B cell (primary cell): ENCODE measurements at places on chromosomes 13 and 19.
A peak's percentile ranks its signal among the peaks of the same experiment; 100 is the strongest.

DNA sequence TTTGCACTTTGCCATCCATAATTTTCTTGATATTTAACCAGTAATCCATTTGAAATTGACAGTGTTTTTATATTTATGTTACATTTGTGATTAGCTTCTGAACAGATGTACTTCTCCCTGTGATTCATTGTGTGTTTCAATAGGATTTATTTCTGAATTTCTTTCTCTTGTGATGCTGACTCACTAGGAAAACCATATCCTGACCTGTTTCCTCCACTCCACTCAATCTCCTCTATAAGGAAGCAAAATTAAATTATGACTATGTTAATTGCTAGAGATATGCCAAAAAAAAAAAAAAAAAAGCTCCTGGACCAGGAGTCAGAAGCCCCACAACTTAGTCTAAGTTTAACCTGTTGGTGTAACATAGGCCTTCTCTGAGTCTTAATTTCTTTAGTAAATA is 614.6 kb upstream of the SPRY2 start:
- no peak for DNase-seq

GRCh38 chr19:4414800-4415321 is 12.4 kb downstream of the CHAF1A start:
- no peak for DNase-seq

DNA sequence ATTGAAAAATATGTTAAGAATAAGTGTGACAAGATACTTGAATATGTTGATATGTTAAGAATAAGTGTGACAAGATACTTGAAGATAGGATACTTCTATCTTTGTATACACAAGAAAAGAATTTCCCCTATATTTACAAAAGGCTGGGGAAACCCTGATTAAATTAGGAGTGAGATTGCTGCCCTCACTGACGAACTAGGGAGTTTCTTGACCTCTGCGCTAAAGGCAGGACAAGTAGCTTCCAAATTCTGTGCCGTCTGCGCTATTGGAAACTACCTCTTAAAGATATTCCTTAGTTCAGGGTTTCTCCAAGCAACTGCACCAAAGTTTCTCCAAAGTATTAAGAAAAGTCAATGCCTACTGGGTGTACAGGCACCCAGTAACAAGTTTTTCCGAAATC is 730 bp downstream of the ZNF260 start:
- peak; percentile 26 for DNase-seq

GRCh38 chr19:49515767-49516166 is 3.3 kb downstream of the FCGRT start:
- no peak for DNase-seq

- no peak for DNase-seq
These were observed 6.7 kb upstream of the MADCAM1 start for GRCh38 chr19:489418-490196.

GRCh38 chr19:49403404-49404187 is 15.5 kb downstream of the KASH5 start:
- peak; percentile 73 for DNase-seq

- DNase-seq: no peak
These were observed 859 bp downstream of the ZNF433 start for GRCh38 chr19:12034620-12035019.

DNA sequence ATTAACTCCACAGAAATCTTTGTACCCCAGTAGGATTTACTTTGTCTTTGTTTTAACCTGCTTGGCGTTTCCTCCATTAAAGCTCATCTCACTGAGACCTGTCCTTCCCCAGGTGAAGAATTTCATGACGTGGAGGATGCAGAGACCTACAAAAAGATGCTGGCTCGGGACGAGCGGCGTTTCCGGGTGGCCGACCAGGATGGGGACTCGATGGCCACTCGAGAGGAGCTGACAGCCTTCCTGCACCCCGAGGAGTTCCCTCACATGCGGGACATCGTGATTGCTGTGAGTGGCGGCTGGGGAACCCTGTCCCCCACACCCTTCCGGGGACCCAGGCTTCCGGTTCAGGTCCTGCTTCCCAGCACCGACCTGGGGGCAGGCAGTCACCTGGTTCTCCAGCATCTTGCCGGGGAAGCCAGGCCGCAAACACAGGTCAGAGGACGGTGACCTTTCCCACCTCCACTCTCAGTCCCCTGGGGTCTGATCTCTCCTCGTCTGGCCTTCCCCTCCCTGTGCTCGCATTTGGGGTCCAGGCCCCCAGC is 9.2 kb downstream of the RCN3 start:
- DNase-seq: peak; percentile 16

GRCh38 chr19:14432791-14433553 is at the start of gene PKN1:
PKN1 (plus strand) TSS chr19:14433306; CDS start chr19:14433522, 216 bp downstream.
- DNase-seq: peak; percentile 73

- DNase-seq: no peak
These were observed 66.7 kb downstream of the CDADC1 start for GRCh38 chr13:49314344-49314882.

DNA sequence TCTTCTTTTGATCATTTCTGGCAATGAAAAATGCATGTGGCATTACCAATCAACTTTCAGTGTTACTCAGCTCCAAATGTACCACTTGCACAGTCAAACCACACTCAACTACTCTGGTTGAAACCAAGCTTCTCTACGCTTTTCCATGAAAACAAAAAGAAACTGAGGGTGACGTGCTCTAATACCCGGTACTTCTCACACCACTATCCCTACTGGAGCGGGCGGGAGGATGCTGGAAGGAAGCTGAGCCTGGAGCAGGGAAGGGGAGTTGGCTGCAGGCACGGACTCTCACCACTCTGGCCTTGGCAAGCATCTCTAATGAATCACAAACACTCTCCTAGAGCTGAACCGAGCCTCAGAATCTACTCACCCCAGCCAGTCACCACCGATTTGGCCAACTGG is 48.2 kb downstream of the STK24 start:
- DNase-seq: no peak

DNA sequence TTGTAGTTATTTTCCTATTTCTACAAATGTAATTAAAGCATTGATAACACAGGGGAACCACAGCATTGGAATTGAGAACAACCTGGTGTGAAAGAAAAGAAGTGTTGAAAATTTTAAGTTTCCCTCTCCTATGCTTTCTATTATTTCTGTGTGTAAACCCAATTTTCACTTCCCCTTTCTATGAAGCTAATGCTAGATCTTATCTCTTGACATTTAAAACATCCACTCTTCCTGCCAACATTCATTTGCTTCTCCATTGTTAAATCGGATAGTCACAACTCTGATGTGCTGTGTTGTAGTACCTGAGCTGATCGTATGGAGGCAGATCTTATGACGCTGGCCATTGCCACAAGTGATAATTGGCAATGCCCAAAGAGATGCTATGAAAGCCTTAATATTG is 203.0 kb downstream of the ITGBL1 start:
- peak; percentile 7 for DNase-seq

- DNase-seq: peak; percentile 44
These were observed 52.0 kb upstream of the ARGLU1 start for GRCh38 chr13:106619688-106620555.

DNA sequence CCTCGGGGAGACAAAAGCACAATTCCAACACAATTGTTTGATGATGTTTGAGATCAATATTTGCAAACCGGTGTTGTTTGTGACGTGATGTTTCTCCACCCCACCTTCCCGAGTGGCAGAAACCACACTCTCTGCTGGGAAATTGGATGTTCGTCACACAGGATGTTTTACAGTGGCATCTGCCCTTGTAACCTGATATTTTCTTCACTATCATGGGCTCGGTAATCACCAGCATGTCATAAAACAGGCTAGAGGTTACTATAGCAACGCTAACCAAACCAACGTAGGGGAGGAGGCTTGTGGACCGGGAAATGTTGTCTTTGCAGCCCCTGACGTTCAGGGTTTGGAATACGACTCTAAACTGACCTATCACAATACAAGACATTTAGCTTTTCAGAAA is 454.5 kb downstream of the IRS2 start:
- no peak for DNase-seq

- no peak for DNase-seq
These were observed 254.5 kb downstream of the FGF14 start for GRCh38 chr13:102147353-102147752.

DNA sequence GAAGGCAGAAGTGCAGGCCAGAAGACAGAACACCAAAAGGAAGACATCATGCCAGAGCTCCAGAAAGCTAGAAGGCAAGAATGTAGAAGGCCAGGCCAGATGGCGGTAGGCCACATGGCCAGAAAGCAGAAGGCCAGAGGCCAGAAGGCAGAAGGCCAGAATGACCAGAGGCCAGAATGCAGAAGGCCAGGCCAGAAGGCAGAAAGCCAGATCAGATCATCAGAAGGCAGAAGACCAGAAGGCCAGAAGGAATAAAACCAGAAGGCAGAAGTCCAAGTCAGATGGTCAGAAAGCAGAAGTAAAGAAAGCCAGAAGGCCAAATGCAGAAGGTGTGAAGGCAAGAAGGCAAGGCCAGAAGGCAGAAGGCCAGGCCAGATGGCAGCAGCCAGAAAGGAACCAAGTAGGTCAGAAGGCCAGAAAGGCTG is 185.0 kb downstream of the TUBA3C start:
- no peak for DNase-seq

DNA sequence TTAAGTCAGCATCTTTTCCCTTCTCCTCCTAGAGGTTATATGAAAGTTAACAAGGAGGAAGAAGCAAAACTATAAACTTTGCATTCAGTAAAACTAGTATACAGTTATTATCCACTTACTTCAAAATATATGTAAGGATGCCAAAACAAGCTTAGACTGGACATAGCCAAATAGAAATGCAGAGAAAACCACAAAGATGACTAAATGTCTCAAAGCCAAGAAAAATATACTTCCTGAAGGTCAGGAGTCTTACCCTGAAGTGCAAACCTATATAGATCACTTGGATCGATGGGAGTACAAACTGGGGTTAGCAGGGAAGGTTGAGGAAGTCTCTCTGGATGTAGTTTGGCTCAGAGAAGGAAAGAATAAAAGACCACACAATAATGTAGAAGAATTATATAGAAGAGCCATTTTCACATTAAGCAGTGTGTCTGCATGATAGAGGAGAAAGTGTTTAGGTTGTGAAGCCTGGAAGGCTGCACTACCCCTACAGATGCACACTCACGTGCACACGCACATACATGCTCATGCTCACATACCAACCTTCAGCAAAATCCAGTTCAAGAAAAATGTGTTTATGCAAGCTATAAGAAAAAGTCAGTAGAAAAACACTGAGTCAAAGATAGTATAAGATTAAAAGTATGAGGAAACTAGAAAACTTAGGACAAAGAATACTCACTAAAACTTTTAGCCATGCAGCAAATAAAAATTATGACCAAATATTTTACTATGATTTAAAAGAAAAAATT is 112.1 kb upstream of the RXFP2 start:
- DNase-seq: no peak

DNA sequence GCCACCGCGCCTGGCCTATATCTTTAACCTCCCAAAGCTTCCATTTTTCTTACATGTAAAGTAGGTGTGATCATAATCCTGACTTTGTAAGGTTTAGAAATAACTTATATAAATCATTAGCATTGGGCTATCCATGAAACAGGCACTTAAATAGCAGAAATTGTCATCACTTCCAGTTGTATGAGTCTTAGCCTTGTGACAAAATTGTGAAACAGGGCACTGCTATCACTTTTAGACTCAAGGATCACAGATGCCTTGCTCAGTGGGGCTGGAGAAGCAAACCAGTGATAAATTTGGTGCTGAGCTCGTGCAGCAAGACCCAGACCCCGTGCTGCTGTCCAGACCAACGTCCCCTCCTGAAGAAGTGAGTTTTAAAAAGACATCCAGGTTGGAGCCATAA is 209.7 kb downstream of the KATNAL1 start:
- no peak for DNase-seq

- DNase-seq: no peak
These were observed 1465.0 kb downstream of the EFNB2 start for GRCh38 chr13:105070452-105070851.

- no peak for DNase-seq
These were observed 16.9 kb upstream of the HTR2A start for GRCh38 chr13:46913757-46914156.

DNA sequence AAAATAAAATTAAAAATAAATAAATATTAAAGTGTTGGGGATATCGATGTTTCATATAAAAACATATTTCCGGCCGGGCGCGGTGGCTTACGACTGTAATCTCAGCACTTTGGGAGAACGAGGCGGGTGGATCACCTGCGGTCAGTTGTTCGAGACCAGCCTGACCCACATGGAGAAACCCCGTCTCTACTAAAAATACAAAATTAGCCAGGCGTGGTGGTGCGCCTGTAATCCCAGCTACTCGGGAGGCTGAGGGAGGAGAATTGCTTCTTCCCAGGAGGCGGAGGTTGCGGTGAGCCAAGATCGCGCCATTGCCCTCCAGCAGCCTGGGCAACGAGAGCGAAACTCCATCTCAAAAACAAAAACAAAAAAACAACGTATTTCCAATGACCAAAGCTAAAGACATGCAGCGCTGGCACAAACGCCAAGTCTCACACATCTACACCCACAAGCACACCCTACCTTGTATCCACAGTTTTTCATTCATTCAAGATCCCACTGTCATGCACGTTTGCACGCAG is 907 bp downstream of the ZNF569 start:
- DNase-seq: no peak

- no peak for DNase-seq
These were observed 9.7 kb downstream of the DPY19L3 start for GRCh38 chr19:32415246-32415645.

GRCh38 chr19:1011831-1012333 is 9.0 kb downstream of the TMEM259 start:
- DNase-seq: no peak

- no peak for DNase-seq
These were observed 138.0 kb downstream of the TNFSF13B start for GRCh38 chr13:108407495-108407894.

DNA sequence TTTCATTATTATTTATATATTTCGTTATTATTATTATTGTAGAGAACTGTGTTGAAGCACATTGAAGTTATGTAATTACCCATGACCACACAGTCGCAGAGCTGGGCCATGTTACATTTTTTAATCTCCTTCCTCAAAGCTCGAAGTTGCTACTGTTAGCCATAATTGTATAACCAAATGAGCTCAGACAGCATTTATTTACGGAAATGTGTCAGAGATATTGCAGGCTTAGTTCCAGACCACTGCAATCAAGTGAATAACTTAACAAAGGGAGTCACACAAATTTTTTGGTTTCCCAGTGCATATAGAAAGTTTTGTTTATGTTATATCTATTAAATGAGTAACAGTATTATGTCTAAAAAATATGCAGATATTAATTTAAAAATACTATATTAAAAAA is 147.1 kb upstream of the SLITRK1 start:
- no peak for DNase-seq

DNA sequence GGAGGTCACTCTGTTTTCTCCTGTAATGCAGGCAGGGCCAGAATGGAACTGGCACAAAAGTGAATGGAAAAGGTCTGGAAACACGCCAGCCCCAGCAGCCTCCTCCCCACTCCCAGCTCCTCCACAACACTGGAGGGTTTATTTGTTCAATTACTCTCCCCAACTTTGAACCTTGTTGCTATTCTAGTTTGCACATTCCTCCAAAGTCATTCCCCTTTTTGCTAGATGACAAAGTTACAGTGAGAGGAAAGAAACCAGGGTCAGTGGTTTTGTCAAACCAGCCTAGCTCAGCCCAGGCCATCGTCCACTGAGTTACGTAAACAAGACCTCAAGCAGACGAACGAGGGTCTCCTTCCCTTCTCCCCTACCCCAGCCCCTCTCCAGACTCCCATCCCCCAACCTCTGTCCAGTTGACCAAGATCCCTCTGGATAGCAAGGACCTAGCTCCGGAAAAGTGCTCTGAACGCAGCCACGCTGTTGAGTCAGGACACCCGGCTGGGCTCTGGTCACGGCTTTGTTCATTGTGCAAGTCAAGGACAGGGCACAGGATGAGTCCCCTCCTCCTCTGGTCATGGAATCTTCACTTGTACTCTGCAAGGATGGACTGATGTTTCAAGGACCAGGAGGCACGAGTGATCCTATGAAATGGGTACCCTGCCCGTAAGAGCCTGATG is 180.0 kb downstream of the USP12 start:
- no peak for DNase-seq

GRCh38 chr13:73508841-73509240 is 450.0 kb downstream of the KLF5 start:
- DNase-seq: no peak
